ENCODE measurements at places on chromosomes 13 and 19.

DNA sequence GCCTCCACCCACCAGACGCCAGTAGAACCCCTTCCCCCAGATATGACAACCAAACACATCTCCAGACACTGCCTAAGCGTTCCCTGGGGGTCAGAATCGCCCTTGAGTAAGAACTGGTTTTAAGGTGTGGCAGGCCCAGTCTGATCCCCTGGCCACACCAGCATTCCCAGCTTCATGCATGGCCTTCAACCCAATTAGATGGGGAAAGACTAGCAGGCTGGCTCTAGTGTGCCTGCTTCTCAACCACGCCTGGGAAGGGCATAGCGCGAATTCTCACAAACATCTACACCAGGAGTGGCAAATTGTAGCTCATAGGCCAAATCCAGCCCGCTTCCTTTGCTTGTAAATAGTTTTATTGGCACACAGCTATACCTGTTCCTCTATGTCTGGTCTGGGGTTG lies 13.6 kb downstream of the HAUS8 start:
- DNase-seq, result no peak

DNA sequence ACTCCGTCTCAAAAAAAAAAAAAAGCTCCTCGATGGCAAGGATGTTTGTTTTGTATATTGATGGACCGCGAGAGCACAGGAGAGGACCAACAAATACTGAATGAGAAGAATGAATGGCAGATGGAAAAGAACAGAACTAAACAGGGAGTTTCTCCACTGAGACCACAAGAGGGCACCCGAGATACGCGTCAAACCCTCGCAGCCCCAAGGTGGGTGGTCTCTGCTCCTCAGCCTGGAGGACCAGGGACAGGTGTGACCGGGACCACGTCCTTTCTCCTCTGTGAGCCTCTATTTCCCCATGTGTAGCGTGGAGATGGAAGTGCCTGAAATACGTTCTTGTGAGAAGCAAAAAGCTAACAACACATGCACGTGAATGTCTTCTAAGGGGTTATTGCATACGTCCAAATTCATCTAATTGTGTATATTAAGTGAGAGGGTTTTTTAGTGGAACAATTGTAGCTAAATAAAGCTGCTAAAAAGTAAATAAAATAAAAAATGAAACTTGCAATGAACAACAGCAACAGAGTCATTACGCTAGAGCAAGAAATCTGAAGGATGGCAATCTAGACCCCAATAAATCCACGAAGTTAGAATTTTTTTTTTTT lies 8.3 kb upstream of the CDC42EP5 start:
- no peak for DNase-seq

DNA sequence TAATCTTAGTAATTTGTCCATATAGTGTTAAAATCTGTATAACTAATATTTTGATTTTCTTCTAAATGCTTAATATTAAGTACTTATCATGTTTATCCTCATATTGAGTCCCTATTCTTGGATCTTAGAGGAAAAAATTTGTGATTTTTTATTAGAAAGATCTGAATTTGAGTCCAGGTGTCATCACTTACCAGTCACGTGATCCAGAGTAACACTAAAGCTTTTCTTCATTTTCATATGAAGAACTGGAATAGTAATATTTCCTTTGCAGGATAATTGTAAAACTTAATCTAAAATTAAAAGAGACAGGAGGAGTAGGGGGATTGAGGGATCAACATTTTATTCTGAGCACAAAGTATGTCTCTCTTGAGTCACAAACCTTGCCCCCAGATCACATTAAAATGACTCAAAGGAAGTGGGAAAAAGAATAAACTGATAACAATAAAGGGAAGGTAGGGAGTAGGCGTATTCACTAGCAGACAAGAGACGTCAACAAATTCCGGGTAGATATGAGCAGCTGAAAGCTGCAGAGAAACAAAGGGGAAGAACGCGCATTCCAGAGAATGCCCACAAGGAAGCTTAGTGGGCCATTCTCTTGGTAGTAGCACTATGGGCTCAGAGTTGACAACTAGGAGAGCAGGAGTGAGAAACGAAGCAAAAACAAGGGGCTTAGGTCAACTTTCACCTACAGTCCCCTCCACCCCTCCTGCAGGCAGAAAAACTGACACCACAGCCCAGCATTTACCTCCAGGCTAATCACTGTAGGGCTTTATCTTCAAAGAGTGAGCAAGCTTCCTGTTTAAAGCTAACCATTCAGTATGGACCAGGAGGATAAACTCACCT lies 123.1 kb downstream of the SPRY2 start:
- no peak for DNase-seq

DNA sequence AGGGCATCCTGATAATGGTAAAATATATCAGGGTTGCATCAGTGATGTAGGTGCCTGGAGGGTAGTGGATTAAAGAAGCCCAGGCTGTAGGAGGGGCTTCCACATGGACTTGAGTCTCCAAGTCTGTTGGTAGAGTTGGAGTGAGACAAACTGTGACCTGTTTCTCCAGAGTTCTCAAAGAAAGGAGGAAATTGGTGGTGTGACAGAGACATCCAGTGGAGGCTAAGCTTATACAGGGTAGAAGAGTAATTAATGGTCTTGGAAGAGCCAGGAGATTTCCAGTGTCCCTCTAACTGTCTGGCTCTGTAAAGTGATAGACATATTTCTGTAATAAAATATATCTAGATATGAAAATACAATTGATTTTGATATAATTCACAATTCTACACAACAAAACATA lies 61.1 kb downstream of the GPC5 start:
- no peak for DNase-seq

DNA sequence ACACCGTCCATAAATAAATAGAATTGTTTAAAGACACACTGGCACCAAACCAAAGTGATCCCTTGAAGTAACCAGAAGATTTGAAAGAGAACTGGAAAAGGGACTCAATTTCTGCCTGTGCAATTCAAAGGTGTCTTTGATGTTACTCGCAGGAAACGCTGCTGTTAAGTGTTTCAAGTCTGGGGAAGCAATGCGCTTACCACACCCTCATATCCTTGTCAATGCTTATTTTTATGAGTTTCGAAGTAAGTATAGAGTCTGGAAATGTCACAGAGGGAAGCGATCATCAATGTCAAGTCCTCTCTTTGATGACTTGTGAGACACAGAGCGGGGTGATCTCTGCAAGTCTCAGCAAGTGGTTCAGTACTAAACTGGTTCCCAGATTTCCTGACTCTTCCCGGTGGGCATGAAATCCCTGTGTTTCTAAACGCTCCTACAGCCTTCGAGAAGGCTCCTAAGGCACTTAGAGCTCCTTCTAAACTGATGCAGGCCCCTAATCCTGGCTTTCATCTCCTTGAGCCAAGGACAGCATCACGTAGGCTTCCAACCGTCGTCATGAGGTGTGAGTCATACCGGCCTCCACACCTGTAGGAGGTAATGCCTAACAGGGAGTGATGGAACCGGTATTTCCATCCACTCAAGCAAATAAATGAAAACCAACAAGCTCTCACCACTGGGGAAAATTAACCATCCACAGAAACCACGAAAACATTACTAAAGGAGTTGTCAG lies 22.8 kb downstream of the SYDE1 start:
- DNase-seq, result no peak

- no peak for DNase-seq
Observed at GRCh38 chr19:7918615-7919421, 1.3 kb upstream of the SNAPC2 start.

- no peak for DNase-seq
Observed at GRCh38 chr19:33569821-33570220, 48.2 kb upstream of the PEPD start.

DNA sequence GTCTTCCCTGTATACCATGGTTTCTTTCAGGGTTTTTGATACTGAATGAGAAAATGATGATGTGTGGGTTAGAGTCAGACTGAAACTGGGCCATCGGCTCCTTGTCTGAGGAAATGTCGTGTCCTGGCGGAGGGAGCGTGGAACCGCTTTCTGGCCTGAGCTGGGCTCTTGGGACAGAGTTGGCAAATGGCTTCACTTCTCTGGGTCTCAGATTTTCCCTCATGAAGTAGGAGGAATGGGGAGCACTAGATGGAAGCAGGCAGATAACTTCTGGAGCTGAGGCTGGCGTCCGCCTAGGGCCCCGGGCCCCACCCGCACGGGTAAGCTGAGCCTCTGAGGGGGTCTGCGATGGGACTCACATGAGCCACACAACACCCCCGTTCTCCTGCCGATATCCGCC lies 133.3 kb upstream of the WASF3 start:
- no peak for DNase-seq

- no peak for DNase-seq
Observed at GRCh38 chr13:77749344-77749880, 51.9 kb downstream of the SLAIN1 start.

DNA sequence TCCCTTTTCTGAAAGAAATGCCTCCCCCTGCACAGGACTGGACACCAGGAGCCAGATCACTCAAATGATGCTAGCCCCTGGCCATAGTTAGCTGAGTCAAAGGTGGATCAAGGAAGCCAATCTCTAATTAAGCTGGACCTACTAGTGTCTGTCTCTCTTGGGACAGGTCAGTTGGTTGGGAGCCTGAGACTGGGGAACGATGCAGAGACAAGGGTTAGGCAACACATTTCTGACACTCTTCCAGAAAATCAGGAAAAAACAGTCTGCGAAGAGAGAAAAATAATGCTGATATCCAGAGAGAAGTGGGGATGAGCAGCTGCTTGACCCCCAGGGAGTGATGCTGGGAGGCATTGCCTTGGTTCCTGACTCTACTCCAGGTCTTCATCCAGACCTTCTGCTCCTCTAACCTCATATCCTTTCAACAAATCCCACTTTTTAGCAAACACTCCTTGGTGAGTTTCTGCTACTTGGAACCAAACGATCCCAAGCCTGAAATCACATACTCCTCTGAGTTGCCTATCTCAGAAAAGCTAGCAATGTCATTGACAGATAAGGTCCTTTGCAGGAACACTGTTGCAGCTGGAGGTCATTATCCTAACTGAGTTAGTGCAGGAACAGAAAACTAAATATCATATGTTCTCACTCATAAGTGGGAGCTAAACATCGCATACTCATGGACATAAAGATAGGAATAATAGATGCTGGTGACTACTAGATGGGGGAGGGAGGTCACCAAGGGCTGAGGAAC lies 369.7 kb downstream of the COG6 start:
- DNase-seq, result no peak

DNA sequence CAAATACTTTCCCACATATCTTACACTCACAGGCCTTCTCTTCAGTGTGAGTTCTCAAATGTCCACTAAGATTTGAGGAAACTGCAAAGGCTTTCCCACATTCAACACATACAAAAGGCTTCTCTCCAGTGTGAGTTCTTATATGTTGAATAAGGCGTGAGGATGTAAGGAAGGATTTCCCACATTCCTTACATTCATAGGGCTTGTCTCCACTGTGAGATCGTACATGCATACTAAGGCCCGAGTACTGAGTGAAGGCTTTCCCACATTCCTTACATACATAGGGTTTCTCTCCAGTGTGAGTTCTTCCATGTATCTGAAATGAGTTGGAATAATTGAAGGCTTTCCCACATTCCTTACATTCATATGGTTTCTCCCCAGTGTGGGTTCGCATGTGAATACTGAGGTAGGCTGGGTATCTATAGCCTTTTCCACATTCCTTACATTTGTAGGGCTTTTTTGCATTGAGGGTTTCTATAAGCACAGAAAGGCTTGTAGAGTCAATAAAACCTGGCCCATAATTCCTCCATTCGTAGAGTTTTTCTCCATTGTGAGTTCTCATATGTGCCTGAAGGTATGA lies 9.6 kb downstream of the ZNF426 start:
- no peak for DNase-seq

DNA sequence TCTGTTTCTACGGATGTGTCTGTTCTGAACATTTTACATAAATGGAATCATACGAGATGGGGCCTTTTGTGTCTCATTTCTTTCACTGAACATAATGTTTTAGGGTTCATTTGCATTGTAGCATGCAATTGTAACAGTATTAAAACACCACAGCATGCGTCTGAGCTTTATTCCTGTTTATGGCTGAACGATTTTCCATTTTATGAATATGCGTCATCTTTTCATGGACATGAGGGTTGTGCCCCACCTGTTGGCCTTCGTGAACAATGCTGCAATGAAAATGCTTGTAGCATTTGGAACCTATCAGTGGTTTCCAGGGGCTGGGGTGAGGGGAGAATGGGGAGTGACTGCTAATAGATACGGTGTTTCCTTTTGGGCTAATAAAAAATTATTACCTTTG lies 5.1 kb downstream of the OR10H1 start:
- DNase-seq, result no peak

DNA sequence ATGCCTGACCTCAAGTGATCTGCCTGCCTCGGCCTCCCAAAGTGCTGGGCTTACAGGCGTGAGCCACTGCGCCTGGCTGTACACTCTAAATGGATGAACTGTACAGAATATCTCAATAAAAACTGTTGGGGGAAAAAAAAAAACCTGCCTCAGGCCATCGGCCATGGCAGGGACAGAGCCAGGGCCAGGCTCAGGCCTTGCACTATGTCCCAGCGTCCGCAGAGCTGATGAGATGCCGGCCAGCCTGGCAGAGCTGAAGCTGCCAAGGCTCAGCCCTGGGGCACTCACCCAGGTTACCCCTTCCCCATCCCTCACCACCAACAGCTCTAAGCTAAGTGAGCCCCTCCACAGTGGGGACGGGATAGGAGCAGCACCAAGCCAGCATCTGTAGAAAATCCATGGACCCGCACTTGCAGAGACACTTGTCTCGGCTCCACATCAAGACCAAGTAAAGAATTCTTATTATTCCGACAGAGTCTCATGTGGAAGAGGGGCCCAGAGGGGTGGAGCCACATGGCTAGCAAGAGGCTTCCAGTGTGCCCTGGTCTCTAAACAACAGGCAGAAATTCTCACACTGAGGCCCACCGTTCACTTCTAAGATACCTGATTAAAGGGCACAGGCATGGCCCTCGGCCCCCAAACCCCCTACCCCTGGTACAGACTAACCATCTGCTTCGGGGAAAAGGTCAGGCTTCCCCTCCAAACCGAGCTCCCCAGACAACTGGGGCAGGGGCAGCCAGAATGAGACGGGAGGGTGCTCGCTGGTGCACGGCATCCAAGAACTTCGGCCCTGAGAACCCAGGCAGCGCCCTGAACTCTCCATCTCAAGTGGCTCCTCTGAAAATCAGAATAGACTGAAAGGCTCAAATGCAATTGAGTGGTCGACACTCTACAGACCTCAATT lies 5.8 kb downstream of the PPP6R1 start:
- no peak for DNase-seq

GRCh38 chr13:26561651-26562511 lies 4.4 kb downstream of the WASF3 start:
- DNase-seq, result no peak

DNA sequence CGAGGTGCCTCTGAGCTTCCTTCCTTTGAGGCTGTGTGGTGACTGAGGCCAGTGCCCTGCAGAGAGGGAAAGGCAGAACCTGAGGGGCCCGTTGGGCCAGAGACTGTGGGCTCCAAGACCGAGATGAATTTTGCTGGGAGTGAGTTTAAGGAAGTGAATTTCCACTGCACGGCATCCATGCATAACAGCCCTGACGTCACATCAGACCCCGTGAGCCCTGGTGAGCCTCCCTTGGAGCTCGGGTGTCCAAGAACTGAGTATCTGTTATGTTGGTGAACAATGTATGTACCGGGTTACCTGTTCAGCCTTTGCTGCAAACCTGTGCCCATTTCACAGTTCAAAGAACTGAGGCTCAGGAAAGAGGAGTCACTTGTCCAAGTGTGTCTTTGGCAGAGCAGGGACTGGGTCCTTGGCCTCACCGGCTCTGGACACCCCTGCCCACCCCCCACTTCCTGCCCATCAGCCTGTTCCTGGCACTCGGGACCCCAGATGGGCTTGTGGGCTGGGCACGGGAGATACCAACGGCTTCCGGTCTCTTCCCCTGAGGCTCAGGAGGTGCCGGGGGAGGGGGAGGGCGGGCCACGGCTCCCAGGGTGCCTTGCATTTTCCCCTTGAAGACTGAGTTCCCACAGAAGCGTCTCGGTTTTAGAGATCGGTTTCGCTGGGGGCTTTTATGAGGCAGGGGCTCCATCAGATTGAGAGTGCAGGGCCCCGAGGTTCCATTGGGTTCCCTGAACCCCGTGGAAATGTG lies 33.7 kb downstream of the NFILZ start:
- DNase-seq, result no peak
